Uterus (tissue), 4 donors: ENCODE measurements at places on chromosomes 3 and 15. TPM values are rescaled to one million over a fixed set of nuclear protein-coding genes. Genes with fewer than 3 reads are reported as not detected.

DNA sequence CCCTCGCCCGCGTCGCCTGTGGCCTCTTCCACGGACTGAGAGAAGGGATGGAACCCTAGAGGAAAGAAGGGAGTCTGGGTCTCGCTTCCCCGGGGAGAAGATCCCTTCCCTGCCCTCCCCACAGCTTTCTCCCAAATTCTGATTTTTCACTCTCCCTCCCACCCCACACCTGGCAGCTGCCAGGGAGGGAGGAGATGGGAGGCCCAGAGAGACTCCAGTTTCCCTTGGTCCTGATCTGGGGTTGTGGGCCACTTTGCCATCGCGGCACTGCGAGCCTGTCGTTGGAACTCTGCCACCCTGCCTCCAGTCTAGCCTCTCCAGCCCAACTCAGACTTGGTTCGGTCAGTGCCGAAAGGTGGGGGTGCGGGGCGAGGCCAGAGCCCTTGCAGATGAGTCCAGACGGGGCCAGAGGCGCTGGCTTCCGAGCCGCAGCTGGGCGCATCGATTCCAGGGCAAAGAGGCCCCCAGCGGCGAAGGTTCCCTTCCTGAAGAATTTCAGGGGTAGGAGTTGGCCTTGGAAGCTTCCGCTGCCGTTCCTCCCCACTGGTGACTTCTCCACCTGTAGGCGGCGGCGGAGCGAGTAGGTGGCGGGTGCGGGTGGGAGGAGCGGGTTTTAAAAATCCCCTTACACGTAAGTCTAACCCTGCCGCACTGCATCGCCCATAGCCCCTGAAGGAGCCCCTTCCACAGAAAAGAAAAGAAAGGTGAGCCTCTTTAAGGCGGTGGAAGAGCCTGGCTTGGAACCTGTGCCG, 5.2 kb downstream of the WNT5A start:
- DNase-seq = peak; percentile 50

- no peak for DNase-seq
These were observed 9.3 kb downstream of the PGPEP1L start for GRCh38 chr15:98998279-98998678.

The MON1A gene
- 7.5 TPM for total RNA-seq

GRCh38 chr3:139311557-139311956, 32.3 kb upstream of the MRPS22 start:
- DNase-seq = no peak

GRCh38 chr15:61750271-61751084, 309.8 kb downstream of the VPS13C start:
- DNase-seq = no peak

DNA sequence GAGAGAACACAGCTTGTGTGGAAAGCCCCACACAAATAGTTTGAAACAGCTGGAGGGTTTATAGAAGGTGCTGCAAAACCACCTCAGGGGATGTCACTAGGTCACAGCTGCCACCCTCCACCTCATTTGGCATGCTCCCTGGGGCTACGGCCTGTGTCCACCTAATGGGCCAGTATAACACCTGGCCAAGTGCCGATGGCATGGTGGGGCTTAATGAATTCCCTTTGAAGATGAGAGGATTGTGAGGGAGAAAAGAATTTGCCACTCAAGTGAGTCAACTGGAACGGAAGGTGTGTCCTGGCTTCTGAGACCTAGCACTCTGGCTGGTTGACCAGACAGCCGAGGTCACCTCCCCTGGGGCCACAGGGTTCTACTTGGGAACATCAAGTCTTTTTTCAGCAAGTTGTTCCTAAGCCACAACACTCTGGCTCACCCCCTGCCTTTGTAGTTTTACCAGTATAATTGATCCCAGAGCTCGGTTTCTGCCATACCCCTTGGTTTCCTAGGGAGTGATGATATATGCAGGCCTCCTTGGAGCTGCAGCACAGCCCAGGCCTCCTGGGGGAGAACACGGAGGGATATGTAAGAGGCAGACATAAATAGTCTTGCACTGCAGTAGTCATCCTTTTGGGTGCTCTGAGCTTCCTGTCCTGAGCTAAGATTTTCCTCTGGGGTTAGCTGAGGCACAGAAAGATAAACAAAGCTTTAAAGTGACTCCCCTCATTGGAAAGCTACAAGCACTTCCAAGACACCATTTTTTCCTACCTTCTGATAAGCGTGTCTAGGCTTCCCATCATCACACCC, 178.2 kb upstream of the LPP start:
- DNase-seq = no peak

DNA sequence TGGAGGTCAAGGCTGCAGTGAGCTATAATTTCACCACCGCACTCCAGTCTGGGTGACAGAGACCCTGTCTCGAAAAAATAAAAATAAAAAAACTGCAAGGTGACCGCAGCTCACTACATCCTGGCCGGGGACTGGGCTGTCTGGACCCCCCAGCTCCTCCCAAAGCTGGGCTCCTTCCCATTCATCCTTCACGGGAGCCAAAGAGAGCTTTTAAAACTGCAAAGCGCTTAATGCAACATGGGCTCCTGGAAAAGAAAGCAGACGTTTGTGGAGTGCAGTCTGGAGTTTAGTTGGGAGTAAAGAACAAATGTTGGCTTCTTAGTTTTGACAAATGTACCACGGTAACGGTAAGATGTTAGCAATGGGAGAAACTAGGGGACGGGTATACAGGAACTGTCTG, 12.1 kb downstream of the PLXND1 start:
- DNase-seq = no peak

DNA sequence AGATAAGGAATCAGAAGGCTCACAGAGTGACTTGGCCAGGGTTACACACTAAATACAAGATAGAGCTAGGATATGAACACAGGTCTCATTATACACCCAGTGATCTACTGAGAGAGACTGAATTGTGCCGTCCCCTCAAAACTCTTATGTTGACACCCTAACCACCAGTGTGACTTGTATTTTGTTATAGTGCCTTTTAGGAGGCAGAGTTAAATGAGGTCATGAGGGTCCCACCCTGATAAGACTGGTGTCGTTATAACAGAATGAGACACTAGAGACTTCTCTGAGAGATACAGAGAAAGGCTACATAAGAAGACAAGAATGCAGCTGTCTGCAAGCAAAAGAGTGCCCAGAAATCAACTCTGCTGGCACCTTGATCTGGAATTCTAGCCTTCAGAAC, 12.6 kb downstream of the KPNA1 start:
- DNase-seq = no peak

The GPR15 gene
- not detected for total RNA-seq

DNA sequence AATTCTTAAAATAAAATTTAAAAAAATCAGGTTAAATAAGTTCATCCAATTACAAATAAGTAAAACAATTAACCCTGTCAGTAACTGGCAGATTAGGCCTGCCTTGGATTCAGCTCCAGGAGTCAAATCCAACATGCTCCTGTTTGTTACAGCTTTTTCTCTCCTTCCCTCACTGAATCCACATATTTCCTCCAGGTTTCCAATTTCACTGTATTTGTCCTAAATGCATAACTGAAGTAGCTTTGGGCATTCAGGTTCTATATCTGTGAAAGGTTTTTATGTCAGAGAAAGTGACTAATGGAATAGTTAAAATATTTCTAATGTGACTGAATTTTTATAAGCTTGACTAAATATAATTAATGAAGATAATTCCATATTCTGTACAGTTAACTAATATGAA, 79.7 kb downstream of the IFT80 start:
- DNase-seq = no peak

The SOX14 gene
- 0.14 TPM for total RNA-seq

DNA sequence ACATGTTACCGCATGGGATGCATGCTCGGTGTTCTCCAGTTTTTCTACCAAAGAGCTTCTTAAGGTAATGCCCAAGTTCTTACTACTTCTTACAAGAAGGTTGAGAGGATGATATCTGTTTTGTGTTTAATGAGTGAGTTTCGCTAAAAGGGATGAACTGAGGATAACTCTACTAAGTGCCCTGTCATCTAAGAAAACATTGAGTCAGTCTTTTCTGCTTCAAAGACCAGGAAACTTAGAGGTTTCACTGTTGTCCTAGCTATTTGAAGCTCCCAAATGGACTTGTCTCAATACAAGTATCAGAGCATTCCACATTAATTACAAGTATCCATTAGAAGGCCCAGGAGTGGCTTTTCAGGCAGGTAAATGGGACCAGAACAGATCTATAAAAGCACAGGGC, 296.2 kb downstream of the KBTBD8 start:
- no peak for DNase-seq

DNA sequence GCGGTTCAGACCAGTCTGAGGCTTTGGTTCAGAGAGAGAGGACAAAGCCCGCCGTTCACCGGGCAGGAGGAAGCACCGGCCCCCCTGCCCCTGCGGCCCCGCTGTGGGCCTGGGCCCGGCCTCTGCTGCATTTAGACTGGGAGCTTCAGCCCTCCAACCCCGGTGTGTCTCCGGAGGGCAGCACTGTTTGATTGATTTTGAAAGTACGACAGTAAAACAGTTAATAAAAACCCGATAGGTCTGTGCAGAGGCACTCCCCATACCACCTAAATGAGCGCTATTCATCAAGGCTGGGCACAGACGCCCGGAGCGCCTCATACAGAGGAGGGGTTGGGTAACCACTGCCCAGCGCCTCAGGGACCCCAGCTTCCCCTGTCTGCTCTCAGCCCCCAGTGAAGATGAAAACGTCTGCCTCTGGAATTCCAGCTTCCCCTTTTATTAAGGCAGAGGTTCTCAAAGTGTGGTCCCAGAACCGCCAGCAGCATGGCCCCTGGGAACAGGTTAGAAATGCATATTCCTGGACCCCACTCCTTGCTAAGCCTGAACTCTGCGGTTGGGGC, 256.7 kb upstream of the TLE3 start:
- DNase-seq = no peak

The GALK2 gene
- total RNA-seq = 67.6 TPM

DNA sequence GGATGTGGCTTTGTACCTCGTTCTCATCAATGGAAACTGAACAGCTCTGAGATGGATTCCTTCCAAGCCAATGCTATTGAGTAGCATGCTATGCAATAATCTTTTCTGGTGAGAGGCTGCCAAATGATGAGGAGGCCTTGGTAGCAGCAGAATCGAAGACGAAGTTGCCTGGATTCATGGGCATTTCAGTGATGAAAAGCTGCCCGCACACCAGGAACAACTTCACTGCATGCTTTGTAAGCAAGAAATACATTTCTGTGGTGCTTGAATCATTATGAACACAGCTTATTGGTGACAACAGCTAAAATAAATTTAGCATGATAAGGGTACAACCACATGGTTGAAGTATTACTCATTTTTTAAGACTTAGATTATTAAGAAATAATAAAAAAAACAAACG, 246.8 kb upstream of the ROBO1 start:
- no peak for DNase-seq

DNA sequence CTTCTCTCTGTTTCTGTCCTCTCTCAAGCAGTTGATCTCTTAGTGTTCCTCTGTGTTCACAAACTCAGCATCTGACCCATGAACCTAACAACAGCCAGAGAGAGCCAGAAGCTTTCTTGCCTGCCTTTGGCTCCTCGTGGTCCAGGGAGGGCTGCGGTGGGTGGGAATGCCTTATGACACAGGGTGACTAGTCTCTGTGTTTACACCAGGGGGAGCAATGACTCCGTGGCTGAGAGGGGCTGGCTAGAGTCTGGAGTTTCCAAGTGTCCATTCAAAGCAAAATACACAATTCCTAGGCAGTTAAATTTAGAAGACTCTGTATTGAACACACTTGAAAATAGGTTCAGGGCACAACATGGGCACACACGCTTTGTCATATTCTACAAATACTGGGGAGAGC, 370.0 kb upstream of the FRG2C start:
- DNase-seq = peak; percentile 18

DNA sequence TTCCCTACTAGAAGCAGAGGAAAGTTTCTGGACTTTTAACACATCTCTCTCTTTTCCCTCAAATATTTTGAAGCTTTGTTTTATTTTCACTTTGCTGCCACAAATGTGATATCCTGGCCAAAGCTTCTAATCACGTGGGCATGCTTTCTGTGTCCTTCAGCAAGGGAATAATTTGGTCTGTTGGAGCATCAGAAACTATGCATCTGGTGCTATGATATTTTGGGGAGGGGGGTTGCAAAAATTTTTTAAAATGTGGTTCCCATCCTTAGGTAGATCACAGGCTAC, 254.2 kb downstream of the GAP43 start:
- DNase-seq = no peak

GRCh38 chr3:181326637-181327223, 337.2 kb upstream of the DNAJC19 start:
- no peak for DNase-seq

The CCR8 gene
- total RNA-seq = not detected

The PLA2G4B gene
- total RNA-seq = 5.8 TPM

- no peak for DNase-seq
These were observed 532.2 kb downstream of the NTRK3 start for GRCh38 chr15:87724330-87724729.

- DNase-seq = no peak
These were observed 92.5 kb upstream of the SNRPA1 start for GRCh38 chr15:101387574-101387973.

DNA sequence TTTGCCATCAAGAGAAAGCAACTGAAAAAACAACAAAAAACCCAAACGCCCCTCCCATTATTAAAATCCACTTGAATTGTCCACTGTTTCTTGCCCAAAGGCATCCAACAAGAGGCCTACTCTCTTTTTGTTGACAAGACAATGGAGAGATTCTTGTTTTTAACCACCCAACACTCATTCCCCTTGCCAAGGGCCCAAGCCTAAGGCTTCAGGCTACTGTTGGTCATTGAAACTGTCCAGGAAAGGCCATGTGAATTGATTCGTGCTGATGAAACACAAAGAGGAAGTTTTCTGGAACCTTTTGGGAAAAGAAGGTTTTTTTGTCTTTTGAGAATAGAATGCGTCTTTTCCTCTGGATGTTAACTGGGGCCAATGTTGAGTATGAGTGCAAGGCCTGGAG, 157.4 kb upstream of the PFN2 start:
- no peak for DNase-seq
